ENCODE measurements at places on chromosomes 5 and 9.

GRCh38 chr9:71025201-71025600 is 96.2 kb downstream of the TRPM3 start:
- no peak for DNase-seq

DNA sequence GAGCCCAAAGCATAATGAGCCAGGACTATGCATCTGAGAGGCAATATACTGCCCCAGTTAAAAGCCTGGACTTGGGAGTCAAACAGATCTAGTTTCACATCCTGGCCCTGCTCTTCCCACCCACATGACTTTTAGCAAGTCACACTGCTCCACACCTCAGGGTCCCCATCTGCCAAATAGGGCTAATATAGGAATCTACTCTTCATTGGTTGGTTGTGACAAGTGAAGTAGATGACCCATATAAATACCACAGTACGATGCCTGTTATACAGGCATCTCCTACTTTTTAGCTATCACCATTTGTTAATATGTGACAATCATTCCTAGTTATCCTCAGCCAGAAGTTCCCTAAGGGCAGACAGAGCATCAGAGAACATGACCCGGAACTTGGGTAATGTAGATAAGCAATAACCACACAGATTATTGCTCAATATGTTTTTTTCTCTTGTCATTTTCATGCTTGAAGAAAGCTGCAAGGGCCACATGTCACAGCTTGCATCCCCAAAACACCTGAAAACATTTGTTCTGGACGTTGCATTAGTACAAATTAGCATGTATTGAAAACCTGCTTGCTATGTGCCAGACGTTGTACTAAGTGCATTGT is 20.4 kb downstream of the ADAM19 start:
- no peak for DNase-seq

DNA sequence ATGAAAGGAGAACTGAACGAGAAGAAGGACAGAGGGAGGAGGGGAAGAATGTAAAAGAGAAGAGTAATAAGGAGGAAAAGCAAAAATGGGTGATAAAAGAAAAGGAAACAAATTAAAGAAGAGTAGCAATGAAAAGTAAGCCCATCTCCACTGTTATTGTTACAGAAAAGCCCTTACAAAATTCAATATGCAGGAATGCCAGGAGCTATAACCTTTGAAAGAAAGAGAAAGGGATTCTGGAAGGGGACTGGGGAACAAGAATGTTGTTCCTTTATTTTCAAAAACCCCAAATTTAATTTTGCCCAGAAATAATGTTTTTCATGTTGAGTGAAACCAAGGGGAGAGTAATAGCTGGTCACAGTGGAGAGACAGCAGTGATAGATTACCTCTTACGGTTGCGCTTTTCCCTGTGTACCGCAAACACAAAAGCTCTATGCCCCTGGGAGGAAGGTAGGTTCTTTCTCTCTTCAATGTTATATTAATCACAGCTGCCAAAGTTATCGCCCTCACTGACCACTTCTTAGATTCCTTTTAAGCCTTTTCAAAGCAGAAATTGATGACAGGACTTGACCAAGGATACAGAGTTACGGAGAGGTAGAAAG is 86.7 kb downstream of the BRINP1 start:
- no peak for DNase-seq

- DNase-seq: no peak
These were observed 1.1 kb downstream of the PALM2AKAP2 start for GRCh38 chr9:109781086-109781485.

DNA sequence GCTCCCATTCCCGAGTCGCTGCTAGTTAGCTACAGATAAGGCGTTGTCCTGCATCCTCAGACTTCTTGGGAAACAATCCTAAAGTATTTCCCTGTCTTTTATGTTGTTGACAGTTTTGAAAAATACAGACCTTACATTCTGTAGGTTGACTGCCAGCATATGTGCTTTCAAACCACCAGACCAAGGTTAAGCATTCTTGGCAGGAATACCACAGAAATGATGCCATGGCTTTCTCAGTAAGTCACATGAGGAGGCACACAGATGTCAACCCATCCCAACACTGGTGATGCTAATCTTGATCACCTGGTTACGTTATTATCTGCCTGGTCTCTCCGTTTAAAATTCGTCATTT is 871 bp downstream of the GLE1 start:
- no peak for DNase-seq

DNA sequence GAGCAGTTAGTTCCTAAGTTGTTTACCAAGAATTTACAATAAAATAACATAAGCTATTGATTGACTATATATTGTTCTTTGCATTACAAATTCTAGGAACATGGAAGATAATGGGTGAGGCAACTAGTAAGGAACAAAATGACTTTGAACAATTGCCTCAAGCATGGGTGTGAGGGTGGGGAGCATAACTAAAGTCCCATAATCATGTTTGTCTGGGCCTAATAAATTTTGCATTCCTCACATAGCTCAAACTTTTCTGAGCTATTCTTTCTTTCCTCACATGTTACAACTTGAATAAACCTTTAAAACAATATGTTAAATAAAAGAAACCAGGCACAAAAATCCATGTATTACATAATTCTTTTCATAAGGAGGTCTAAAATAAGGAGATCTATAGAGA is 1066.1 kb downstream of the NR2F1-AS1 start:
- DNase-seq: no peak

GRCh38 chr5:74576941-74577456 is 63.5 kb downstream of the ENC1 start:
- no peak for DNase-seq

GRCh38 chr9:33750307-33750838 is 45.0 kb upstream of the PRSS3 start:
- DNase-seq: no peak

- no peak for DNase-seq
These were observed 951.1 kb upstream of the NUDT12 start for GRCh38 chr5:104513640-104514072.

DNA sequence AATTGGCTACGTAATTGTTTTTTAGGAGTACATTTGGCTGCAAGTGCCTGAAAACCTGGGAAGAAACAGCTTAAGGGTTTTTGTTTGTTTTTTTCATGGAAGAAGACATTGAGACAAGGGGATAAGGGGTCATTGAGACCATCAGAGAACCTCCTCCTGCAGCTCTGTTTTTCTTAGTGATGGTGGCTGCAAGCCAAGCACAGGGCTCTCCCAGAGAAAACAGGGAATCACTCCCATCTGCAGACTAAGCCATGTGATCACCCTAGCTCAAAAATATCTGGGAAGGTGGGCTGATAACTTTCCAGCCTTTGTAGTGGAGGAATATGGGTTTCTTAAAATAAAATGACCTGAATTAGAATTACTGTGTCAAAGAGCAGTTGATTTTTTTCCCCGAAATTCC is 25.1 kb downstream of the PALM2AKAP2 start:
- no peak for DNase-seq

DNA sequence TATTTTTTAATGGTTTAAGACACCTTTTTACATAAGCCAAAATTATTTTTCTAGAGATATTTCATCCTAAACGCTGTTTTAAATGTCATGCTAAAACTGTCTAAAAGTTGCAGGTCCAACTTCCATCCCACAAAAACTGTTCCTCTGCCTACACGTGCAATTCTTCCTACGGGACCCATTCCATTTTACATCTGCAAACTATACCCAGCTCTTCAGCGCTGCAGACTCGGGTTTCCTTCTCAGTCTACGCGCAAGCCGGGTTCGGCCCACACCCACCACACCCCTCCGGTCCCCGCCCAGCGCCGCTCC is 8.7 kb downstream of the RANBP6 start:
- DNase-seq: no peak

- no peak for DNase-seq
These were observed 52.4 kb upstream of the LRRTM2 start for GRCh38 chr5:138927544-138927943.

- DNase-seq: no peak
These were observed 146.4 kb upstream of the ERCC6L2 start for GRCh38 chr9:95729046-95729445.

- DNase-seq: no peak
These were observed 48.5 kb downstream of the GDNF start for GRCh38 chr5:37791321-37791720.

- no peak for DNase-seq
These were observed 111.1 kb downstream of the ARRDC3 start for GRCh38 chr5:91271999-91272398.

DNA sequence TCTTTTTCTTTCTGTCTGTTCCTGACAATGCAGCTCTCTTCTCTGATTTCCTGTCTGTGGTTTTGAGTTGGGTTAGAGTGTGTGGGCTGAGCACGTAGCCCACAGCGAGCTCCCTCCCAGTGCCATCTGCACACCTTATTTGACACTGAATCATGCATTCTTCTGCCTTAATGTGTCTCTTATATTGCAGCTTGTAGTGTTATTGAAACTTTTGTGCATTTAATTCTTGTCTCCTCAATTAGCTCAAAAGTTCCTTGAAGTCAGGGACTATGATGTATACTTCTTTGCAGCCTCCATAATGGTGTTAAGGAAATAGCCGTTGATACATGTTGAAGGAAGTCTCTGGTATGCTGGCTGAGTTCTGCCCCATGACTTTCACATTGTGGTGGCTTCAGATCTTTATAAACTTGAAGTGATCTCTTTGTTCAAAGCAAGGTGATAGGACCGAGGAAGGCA is 576.2 kb upstream of the CLINT1 start:
- DNase-seq: no peak

- no peak for DNase-seq
These were observed 18.1 kb downstream of the TRIP13 start for GRCh38 chr5:910769-911160.

- DNase-seq: no peak
These were observed 73.5 kb downstream of the SLF1 start for GRCh38 chr5:94691949-94692348.

- no peak for DNase-seq
These were observed 6.7 kb downstream of the NME5 start for GRCh38 chr5:138132543-138132942.

GRCh38 chr9:14107977-14108376 is 206.0 kb downstream of the NFIB start:
- DNase-seq: no peak
